ENCODE measurements at places on chromosomes 16 and 17.

DNA sequence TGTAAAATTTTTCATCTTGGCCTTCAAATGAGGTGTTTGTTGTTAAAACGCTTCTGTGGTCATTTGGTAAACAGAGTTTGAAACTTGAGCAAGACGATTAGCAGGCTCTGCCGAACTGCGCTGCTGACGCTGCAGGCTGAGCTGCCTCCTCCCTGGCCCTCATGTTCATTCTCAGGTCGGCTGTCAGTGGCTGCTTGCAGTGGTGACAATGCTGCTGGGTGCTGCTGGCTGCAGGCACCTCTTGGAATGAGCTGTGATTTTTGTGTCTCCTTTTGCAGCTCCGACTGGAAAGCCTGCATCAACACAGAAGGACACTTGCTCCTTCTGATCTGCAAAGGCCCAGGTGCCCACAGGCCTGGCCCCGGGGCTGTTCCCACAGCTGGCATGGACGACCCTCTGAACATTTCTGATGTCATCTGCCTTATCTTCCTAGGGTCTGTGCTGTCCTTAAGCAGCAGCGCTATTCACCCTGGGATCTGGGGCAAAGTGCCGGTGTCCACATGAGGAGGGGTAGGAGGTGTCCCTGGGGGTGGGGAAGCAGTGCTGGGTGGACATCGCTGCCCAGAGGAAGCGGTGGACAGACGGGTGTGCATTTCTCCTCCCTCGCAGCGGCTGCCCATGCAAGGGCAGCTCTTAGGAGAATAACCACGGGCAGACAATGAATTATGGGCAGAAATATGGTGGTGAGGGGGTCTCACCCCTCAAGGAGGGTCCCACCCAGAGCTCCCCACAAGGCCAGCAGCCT lies 23.1 kb upstream of the OSGIN1 start:
- DNase-seq: no peak

GRCh38 chr16:3879258-3879886 lies 1.1 kb downstream of the CREBBP start:
- DNase-seq: peak; percentile 61

DNA sequence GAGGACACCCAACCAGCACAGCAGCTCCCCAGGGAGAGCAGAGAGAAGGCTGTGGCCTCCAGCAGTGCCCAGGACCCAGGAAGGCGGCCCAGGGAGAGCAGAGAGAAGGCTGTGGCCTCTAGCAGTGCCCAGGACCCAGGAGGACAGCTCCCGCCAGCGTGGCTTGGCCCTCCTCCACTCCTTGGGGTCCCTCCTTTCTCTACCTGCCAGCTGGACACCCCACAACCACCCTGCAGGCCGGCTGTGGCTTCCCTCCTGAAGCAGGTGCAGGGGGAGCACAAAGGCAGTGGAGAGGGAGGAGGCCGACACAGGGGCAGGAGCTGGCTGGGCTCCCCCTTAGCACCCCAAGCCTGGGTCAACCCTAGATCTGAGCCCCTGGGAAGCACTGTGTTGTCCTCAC lies 54.1 kb upstream of the FASN start:
- no peak for DNase-seq

GRCh38 chr17:62186841-62187240 lies 121.8 kb upstream of the MED13 start:
- no peak for DNase-seq

DNA sequence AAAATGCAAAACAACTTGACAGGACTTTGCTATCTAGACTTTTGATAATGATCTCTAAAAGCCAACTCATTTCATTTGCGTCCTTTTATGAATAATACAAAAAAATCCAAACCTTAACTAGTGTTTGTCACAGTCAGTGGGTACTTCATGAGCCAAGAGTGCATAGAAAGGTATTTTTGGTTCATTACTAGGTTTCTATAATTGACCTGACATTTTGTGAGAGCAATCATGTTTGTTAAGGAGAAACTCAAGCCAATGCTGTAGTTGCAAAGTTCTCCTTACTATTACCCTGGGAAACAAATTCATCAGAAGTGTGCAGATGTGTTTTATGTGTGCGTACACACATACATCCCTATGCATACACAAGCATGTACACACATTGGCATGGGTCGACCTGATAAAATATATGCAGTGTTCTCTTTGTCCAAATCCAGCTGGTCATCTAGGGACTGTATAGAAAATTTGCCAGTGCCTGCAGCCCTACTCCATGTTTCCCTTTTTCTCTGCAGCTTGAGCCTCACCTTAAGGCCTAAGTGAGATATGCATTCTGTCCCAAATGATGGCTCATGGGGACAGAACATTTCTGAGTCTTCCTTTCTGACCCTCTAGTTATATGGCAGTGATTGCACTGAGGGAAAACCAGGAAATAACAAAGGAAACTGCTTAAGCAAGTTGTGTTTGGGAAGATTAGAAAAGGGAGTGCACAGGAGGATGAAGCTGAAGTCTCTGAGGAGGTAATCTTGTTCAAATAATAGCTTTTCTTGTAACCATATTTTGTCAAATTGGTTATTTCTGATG lies 128.1 kb downstream of the CDH13 start:
- DNase-seq: no peak

- no peak for DNase-seq
These were observed 2.6 kb upstream of the NDE1 start for GRCh38 chr16:15647294-15648014.

GRCh38 chr17:41870627-41871026 lies 5.4 kb upstream of the KLHL11 start:
- DNase-seq: no peak

- no peak for DNase-seq
These were observed 188.8 kb upstream of the CHMP6 start for GRCh38 chr17:80802626-80803450.

DNA sequence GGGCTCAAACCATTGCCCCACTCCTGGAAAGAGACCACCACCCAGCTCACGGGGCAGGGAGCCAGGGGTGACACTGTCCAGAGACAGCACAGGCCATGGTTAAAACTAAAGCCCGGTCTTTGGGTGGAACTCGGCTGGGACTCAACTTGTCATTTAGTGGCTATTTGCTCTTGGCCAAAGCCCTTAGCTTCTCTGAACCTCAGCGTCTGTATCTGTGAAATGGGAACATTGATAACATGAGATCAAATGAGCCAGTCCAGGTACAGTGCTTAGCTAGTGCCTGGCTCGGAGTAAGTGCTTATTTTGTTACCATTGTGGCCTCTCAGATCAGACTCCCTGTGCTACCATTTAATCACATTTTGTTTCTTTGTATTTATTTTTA lies 48.5 kb downstream of the RTN4RL1 start:
- DNase-seq: no peak

GRCh38 chr16:65044026-65044425 lies 77.8 kb downstream of the CDH11 start:
- no peak for DNase-seq

DNA sequence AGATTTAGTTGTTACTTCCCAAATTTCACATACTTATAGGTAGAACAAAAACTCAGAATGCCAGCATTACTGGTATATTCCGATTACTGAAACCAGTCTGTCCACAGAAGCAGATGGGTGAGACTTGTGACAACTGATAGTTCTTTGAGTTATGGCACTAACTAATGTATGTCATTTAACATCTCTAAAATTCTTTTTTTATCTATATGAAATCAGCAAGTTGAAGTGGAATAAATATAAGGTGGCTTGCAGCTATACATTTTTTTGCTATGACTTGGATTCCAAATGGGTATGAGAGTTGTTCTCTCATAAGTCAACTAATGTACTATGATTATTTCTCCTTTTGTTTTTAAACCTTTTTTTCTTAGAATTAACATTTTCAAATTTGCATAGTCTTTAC lies 69.1 kb downstream of the VMP1 start:
- DNase-seq: no peak

GRCh38 chr17:13597723-13598347 lies 3.9 kb downstream of the HS3ST3A1 start:
- DNase-seq: peak; percentile 67

DNA sequence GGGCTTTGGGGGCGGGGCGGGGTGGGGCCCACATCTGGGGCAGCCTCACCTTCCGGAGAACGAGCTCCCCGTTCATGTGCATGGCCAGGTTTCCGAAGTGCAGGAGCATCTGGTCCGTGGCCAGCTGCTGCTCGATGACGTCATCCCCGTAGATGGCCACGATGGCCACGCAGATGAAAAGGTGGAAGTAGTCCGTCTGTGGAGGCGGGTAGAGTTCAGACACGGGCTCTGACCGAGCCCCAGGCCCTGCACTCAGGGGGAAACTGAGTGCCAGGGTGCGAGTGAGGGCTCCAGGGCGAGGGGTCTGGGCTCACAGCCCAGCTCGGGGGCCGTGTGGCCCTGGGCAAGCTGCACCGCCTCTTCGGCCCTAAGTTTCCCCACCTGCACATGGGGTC lies 93.7 kb downstream of the TBC1D16 start:
- no peak for DNase-seq

DNA sequence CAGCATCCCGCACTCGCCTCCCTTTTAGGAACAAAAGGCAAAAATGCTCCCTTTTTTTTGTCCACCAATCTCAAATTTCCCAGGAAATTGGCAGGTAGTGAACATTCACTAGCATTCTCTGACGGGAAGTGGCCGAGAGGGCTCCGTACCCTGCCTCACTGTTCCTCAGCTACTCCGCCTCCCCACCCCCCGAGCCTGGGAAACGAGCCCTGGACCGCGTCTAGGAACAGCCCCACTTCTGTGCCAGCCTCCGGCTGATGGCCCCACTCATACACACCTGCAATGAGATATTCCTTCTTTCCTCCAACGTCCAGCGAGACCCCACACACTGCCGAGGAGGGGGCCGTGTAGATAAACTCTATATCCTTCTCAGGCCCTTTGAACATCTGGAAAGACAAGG lies 30.0 kb upstream of the USP36 start:
- DNase-seq: no peak
